ENCODE measurements at places on chromosomes 1 and 21. TPM values are rescaled to one million over a fixed set of nuclear protein-coding genes. Genes with fewer than 3 reads are reported as not detected.

The RBM34 gene
- 15.6 TPM for total RNA-seq

The ANKRD13C gene
- 14.1 TPM for total RNA-seq

The CD247 gene
- 2.2 TPM for total RNA-seq

DNA sequence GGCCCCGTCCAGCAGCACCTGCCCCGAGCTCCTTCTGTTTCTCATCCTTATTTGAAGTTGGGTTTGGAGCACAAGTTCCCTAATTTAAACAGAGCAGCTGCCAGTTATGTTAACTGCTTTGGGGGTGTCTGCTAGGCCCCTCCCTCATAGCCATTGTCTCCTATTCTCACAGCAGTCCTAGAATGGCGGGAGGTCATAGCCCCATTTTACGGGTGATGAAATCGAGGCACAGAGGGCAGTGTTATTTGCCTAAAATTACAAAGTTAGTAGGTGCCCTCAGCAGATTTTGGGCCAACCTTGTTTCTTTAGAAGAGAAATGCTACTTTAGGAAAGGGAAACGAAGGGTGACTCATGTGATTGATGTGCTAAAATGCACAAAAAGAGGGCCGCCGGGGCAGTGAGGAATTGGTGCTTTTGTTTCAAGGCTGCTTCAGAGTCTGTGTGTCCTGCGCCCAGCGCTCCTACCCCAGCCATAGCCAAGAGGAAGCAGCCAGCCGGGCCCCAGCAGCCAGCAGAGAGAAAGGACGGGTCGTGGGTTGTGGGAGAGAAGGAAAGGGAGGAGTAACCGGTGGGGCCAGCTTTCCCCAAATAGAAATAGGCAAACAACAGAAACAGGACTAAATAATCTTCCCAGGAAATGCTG is 13.0 kb downstream of the VANGL1 start:
- no peak for DNase-seq
- no peak overlapping the region for H3K27ac ChIP-seq
- H3K27me3 ChIP-seq: no peaks in the 10 kb centered on the region

The FBXO2 gene
- total RNA-seq: 2.9 TPM

The CRNN gene
- total RNA-seq: 0.05 TPM

- H3K27ac ChIP-seq: no peak within 1 kb of the TSS
- DNase-seq: peak; percentile 58
- H3K4me1 ChIP-seq: no peaks in the 10 kb centered on the region
- no peaks in the 10 kb centered on the region for H3K27me3 ChIP-seq
Observed at GRCh38 chr1:32702599-32703478, at the start of gene SYNC. TSS of gene SYNC (minus strand) at chr1:32702770. CDS start at chr1:32702660, 110 bp downstream.

The C8A gene
- 669 TPM for total RNA-seq

GRCh38 chr1:234627009-234627950 is 17.3 kb upstream of the IRF2BP2 start:
- no peaks in the 10 kb centered on the region for H3K36me3 ChIP-seq
- no peak for DNase-seq
- no peaks in the 10 kb centered on the region for H3K27me3 ChIP-seq
- H3K27ac ChIP-seq: no peak overlapping the region
- H3K4me3 ChIP-seq: no peak overlapping the region

DNA sequence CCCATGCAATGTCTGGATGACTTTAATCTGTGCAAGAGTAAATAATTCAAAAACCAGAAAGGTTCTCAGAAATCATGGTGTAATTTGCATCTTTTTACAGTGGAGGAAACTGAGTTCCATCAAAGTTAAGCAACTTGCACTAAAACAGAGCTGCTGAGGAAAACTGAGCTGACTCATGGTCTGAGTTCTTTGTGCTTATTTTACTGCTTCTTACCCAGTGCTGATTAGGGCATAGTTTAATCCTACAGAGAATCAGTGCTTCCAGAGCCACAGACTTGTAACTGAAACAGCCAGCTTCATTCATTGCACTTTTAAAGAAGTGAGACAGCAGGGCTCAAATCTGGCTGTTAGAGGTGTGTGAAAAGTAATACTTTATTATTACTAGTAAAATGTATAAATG is 10.9 kb upstream of the RWDD3 start:
- no peak for DNase-seq
- H3K36me3 ChIP-seq: peaks cover 2% of the 10 kb centered on the region
- no peaks in the 10 kb centered on the region for H3K4me1 ChIP-seq

DNA sequence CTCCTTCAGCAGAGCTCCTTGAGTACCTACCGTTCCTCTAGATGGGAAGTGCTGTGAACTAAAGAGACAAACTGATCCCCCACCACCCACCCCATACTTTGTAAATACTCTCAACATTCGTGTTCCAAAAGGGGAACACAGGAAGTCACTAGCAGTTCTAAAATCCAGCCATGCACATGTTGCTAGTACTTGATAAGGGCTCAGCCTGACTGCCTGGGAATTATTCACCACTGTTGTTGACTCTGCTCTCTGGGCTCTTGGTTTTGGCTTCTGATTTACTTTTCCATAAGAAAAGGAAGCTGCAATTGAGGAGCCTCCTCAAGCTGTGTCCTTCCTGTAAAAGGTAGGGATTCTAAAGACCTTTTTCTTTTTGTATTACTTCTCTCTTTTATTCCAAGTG is 67.5 kb downstream of the IVNS1ABP start:
- H3K4me3 ChIP-seq: no peak overlapping the region
- H3K27ac ChIP-seq: no peak overlapping the region
- H3K4me1 ChIP-seq: no peaks in the 10 kb centered on the region
- H3K27me3 ChIP-seq: no peaks in the 10 kb centered on the region
- no peaks in the 10 kb centered on the region for H3K36me3 ChIP-seq

DNA sequence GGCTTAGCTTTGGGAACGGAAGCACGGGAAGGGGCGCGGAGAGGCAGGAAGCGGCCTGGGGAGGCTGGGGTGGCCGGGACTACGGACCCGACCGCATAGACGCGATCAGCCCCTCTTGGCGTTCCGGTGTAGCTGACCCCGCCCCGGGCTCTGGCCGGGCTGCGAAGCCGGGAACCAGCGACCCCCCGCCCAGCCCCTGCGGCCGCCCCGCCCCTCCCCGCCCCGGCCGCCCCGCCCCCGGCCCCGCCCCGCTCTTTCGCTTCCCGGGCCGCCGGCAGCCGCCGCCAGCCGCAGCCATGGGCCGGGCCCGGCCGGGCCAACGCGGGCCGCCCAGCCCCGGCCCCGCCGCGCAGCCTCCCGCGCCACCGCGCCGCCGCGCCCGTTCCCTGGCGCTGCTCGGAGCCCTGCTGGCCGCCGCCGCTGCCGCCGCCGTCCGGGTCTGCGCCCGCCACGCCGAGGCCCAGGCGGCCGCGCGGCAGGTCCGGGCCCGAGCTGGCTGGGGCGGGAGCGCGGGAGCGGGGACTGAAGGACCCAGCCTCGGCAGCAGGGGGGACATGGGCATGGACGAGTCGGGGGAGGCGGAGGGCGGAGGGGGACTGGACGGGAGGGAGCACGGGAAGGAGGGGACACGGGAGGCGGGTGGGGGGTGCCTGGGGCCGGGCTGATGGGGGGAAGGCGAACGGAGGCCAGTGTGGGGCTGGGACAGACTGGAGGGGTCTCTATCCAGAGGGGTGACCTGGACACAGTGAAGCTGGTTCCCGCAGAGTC is at the start of gene SELENON:
TSS of gene SELENON (plus strand) at position 259 of the 768 bp plus-strand sequence. CDS start at position 297, 38 bp downstream.
- peak within 1 kb of the TSS; percentile 64 for H3K4me3 ChIP-seq
- H3K36me3 ChIP-seq: no peaks in the 10 kb centered on the region
- peak; percentile 63 for DNase-seq
- H3K27me3 ChIP-seq: no peaks in the 10 kb centered on the region
- peaks cover 28% of the 10 kb centered on the region for H3K4me1 ChIP-seq
- peak within 1 kb of the TSS; percentile 38 for H3K27ac ChIP-seq

DNA sequence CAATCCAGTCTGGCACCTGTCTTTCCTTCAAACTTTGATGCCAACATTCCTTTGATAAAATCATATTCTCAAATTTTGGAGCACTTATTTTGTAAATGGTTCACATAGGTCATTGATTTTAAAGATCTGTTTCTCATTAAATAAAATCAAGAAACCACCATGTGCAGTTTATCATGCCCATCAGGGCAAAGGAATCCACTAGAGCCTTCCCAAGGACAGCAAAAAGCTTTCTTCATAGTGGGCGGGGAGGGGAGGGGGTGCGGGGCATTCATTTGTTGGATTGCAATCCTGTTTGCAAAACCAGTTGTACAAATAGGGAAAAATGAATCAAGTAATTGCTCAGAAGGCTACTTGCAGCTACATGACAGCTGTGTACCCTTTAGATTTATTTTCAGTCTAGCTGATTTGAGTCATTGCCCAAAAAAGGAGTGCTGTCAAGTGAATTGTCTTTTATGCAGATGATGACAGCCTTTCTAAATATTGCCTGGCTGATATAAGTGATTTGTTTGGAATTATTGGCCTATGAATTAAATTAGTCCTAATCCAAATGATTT is 23.0 kb downstream of the LRRC8B start:
- H3K27me3 ChIP-seq: no peaks in the 10 kb centered on the region
- H3K4me1 ChIP-seq: peaks cover 1% of the 10 kb centered on the region
- H3K27ac ChIP-seq: no peak overlapping the region

GRCh38 chr1:111791776-111792175 is 36.1 kb downstream of the DDX20 start:
- no peak overlapping the region for H3K4me3 ChIP-seq
- no peak for DNase-seq
- H3K27ac ChIP-seq: no peak overlapping the region
- H3K36me3 ChIP-seq: no peaks in the 10 kb centered on the region

- no peaks in the 10 kb centered on the region for H3K4me1 ChIP-seq
- no peak for DNase-seq
- H3K36me3 ChIP-seq: no peaks in the 10 kb centered on the region
- no peak overlapping the region for H3K4me3 ChIP-seq
Observed at GRCh38 chr1:240230816-240231215, 139.1 kb downstream of the FMN2 start.

- H3K36me3 ChIP-seq: peaks cover 12% of the 10 kb centered on the region
- H3K4me1 ChIP-seq: peaks cover 3% of the 10 kb centered on the region
- H3K4me3 ChIP-seq: no peak overlapping the region
- no peaks in the 10 kb centered on the region for H3K27me3 ChIP-seq
Observed at GRCh38 chr1:19087737-19088594, 122.1 kb downstream of the UBR4 start.

GRCh38 chr1:159173320-159173719 is 1.9 kb downstream of the CADM3 start:
- H3K27me3 ChIP-seq: peaks cover 4% of the 10 kb centered on the region
- no peak overlapping the region for H3K4me3 ChIP-seq
- no peaks in the 10 kb centered on the region for H3K36me3 ChIP-seq
- H3K27ac ChIP-seq: no peak overlapping the region

GRCh38 chr21:31030367-31031106 is 7.7 kb downstream of the KRTAP19-8 start:
- no peaks in the 10 kb centered on the region for H3K36me3 ChIP-seq
- no peak for DNase-seq
- H3K4me1 ChIP-seq: peaks cover 1% of the 10 kb centered on the region
- no peak overlapping the region for H3K4me3 ChIP-seq

- DNase-seq: no peak
- no peak overlapping the region for H3K4me3 ChIP-seq
- peaks cover 53% of the 10 kb centered on the region for H3K4me1 ChIP-seq
- H3K27me3 ChIP-seq: no peaks in the 10 kb centered on the region
Observed at GRCh38 chr1:27559466-27560030, 44.4 kb downstream of the AHDC1 start.

DNA sequence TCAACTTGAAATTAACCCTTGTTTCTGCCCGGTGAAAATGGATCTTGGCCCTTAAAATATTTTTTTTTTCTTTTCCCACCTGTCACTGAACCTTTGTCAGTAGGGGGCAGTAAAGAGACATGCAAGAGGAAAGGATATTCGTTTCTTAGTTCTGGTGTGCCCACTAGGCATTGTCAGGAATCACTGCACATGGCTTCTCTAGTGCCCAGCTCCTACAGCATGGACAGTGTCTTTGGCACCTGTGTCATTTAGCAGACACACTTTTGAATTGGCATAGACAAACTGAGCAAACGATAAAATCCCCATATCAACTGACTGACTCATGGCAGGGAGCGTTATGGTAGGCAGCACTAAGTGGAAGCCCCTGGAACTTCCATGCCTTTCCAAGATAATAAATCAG is 1048.1 kb downstream of the BRINP3 start:
- no peaks in the 10 kb centered on the region for H3K36me3 ChIP-seq
- H3K4me1 ChIP-seq: no peaks in the 10 kb centered on the region
- DNase-seq: no peak
- H3K27me3 ChIP-seq: no peaks in the 10 kb centered on the region
- no peak overlapping the region for H3K27ac ChIP-seq
- no peak overlapping the region for H3K4me3 ChIP-seq

DNA sequence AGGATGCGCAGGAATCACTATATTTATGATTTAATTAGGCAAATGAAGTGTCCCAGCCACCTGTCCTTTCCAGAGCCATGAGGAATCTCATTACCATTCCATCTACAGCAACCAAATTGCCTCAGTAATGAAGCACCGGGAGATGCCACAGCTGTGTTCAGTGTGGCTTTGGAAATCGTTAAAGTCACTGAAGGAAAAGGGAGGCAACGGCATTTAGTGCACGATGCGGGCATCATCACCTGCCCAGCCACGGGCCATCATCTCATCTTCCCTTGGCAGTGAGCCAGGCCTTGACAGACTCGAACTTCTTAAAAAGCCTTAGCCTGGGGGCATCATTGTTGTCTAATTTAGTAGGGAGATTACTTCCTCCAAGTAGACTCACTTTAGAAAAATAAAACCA is 67.8 kb downstream of the CNIH3 start:
- no peak overlapping the region for H3K4me3 ChIP-seq
- no peaks in the 10 kb centered on the region for H3K4me1 ChIP-seq
- H3K27me3 ChIP-seq: no peaks in the 10 kb centered on the region
- no peak for DNase-seq

DNA sequence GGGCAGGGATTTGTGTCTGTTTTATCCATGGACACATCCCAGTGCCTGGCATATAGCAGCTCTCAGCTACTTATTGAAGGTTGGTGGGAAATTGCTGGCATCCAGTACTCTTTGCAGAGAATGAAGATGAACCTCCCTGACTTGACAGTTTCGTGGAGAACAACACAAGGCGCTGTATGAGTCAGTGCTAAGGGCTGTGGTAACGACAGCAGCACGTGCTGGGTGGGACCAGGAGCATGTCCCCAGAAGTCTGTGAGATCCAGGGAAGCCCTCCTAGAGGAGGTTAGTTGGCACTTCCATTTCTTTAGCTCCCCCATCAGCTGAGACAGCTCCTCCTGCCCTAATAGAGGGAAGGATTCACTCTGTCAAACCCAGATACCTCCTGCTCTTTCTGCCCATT is 25.9 kb upstream of the IL19 start:
- no peaks in the 10 kb centered on the region for H3K36me3 ChIP-seq
- H3K4me1 ChIP-seq: no peaks in the 10 kb centered on the region
- no peak overlapping the region for H3K4me3 ChIP-seq
- H3K27me3 ChIP-seq: no peaks in the 10 kb centered on the region

GRCh38 chr1:167054946-167055630 is 35.1 kb downstream of the GPA33 start:
- H3K4me1 ChIP-seq: peaks cover 3% of the 10 kb centered on the region

GRCh38 chr1:223048026-223048425 is 95.0 kb downstream of the TLR5 start:
- no peak overlapping the region for H3K4me3 ChIP-seq
- H3K27me3 ChIP-seq: no peaks in the 10 kb centered on the region
- H3K4me1 ChIP-seq: peaks cover 7% of the 10 kb centered on the region
- H3K36me3 ChIP-seq: no peaks in the 10 kb centered on the region
- H3K27ac ChIP-seq: no peak overlapping the region

DNA sequence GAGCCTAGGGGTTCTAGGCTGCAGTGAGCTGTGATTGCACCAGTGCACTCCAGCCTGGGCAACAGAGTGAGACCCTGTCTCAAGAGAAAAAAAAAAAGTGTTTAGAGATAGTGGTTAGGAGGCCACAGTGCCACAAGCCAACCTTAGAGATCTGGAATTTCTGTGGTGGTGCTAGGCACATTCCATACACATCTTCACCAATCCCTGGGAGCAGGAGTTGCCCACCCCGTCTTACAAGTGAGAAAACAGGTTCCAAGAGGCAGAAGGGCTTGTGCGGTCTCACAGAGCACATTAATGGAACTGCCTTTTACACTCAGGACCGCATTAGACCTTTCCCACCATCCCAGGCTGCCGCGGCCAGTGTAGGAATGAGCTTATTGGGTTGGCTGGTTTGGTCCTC is 93.2 kb downstream of the EPHB2 start:
- no peak overlapping the region for H3K4me3 ChIP-seq
- H3K27ac ChIP-seq: no peak overlapping the region
- no peaks in the 10 kb centered on the region for H3K4me1 ChIP-seq
- no peaks in the 10 kb centered on the region for H3K36me3 ChIP-seq
